ENCODE measurements at places on chromosomes 11 and 22.
A peak's percentile ranks its signal among the peaks of the same experiment; 100 is the strongest.

GRCh38 chr22:48431536-48432315, 1395.9 kb downstream of the BRD1 start:
- no peak for DNase-seq

DNA sequence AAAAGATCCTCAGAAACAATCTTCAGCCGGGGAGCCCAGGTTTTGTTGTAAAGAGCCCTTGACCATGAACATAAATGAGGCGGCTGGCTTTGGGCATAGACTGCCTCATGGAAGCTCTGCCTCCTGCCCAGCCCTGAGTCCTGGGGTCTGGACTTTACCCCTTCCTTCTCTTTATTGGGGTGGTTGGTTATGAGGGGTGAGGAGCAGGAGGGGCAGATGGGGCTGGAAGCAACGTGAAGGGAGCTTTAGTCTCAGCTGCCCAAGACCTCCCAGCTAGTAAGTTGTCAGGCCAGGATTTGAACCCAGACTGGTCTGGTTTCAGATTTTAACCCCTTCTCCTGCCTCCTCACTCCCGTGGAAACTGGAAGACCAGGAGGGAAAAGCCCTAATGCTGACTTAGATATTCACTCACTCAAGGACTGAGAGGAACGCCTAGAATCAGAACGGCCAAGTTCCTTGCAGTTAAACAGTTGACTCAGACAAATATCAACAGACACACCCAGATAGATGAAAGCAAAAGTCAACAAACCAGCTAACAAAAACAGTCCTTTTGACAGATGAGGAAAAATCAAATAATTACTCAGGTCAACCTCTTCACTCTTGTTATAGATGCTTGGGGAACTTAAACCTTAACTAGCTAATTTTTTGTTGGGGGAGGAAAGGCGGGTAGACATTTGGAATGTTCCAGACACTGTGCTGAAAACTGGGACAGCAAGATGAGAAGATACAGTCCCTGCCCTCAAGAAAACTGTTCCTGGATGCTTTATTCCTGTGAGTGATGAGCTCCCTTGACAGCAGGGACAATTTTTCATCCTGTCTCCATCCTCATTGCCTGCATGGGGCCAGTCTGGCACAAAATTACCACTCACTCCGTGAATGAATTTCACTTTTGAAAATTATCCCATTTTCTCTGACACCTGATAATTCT, 20.8 kb upstream of the ARRB1 start:
- peak; percentile 60 for DNase-seq

DNA sequence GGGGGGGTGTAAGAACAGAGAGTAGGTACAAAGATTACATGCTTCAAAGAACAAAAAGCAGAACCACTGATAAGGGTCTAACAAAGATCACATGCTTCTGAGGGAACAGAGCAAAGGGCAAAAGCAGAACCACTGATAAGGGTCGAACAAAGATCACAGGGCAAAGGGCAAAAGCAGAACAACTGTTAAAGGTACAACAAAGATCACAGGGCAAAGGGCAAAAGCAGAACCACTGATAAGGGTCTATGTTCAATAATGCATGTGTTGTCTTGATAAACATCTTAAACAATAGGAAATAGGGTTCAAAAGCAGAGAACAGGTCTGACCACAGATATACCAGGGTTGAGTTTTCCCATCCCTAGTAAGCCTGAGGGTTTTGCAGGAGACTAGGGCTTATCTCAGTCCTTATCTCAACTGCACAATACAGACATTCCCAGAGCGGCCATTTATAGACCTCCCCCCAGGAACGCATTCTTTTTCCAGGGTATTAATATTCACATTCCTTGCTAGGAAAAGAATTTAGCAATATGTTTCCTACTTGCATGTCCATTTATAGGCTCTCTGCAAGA, 81.9 kb upstream of the PGR start:
- no peak for DNase-seq

DNA sequence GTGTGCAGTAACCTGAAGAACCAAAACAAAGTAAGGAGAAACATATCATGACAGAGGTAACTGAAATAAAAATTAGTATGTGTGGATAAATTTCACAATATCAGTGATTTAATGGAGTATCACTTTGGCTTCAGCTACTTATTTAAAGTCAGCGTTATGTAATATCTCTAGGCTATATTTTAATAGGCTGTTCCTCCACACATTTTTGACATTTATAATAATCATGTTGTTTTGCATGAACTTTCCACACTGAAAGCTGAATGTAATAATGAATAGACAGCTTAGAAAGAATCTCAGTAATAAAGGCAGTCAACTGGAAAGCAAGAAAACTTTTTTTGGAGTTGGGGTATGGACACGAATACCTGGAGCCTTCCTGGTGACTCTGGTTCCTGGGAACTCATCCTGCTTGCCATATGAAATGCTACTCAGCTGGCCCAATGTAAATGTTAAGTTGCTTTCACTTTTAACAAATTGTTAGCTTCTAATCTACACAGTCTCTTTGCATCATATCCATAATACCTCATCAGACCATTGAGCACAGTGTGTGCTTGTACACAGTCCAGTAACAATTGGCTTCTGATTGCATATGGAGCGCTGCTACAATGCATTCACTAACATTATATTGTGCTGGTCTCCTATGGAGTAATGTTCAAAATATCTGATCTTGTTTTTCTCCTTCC, 257.7 kb downstream of the SOX6 start:
- DNase-seq, result no peak

GRCh38 chr11:8814209-8814922, 96.6 kb upstream of the AKIP1 start:
- no peak for DNase-seq

DNA sequence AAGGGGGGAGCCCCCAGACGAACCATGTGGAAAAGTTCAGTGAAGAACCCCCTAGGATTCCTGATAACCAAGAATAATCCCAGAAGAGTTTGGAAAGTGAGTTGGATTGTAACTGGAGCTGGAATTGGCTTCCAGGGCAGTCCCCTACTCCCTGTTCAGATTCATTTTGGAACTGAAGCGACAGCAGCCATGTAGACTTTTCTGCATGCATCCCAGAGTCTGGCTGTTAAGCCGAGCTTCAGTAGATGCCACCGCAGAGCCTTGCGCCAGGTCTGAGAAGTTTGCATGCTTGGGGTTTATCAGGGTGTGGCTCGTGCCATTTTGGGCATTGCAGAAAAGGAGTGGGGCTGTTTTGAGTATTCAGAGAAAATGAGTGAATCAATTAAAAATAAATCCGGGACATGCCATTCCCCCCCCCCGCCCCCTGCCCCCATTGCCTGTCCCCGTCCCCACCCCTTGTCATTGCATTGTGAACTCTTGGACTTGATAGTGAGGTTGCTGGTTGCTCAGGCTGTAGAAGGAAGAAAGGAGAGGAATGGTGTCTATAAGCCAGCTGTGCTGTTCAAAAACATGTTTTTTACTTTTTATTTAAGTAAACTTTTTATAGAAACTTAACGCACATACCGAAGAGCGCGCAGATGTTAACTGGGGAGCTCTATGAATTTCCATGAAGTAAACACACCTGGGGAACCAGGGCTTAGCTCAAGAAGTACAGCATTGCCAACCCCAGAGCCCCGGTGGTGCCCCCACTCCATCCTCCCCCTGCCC, 71.2 kb downstream of the LDLRAD3 start:
- DNase-seq, result no peak

DNA sequence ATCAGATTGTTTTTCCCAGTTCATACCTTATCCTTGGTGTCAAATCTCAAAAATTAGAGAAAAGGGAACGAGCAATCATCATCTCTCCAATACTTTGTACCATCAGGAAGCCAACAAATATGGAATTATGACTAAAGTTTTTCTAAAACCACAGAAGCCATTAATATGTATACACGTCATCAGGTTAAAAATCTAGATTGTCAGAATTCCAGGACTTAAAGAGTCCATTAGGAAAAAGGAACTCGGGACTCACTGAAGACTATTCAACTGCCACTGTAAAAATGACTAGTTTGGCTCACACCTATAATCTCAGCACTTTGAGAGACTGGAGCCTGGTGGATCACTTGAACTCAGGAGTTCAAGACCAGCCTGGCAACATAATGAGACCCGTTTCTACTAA, 344.4 kb upstream of the LRRC4C start:
- no peak for DNase-seq

- DNase-seq, result peak; percentile 44
These were observed 831 bp downstream of the CD44 start for GRCh38 chr11:35139722-35140282.

GRCh38 chr22:25064894-25065560, 112.5 kb downstream of the KIAA1671 start:
- peak; percentile 24 for DNase-seq

- peak; percentile 95 for DNase-seq
These were observed 47.8 kb downstream of the DBX1 start for GRCh38 chr11:20112291-20113148.

GRCh38 chr11:26649884-26650283, 72.0 kb downstream of the SLC5A12 start:
- DNase-seq, result peak; percentile 80

GRCh38 chr11:15944460-15944859, 411.9 kb downstream of the SOX6 start:
- DNase-seq, result no peak

DNA sequence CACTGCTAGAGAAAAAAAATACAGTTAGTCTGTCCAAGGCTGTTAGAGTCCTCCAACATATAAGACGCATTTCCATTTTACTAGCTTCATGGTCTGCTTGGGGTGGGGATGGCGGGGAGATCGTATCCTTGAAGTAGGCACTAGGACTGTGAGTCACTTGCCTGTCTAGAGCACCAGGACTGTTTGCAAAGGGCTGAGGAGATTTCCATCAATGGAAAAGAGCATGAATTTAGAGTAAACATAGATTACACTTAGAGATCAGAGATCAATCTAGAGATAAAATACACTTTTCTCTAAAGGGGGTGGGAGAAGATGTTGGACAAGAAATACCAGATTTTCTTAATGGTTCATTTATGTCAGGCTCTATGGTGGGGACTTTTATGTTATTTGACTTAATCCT, 1.7 kb upstream of the MS4A7 start:
- DNase-seq, result no peak

DNA sequence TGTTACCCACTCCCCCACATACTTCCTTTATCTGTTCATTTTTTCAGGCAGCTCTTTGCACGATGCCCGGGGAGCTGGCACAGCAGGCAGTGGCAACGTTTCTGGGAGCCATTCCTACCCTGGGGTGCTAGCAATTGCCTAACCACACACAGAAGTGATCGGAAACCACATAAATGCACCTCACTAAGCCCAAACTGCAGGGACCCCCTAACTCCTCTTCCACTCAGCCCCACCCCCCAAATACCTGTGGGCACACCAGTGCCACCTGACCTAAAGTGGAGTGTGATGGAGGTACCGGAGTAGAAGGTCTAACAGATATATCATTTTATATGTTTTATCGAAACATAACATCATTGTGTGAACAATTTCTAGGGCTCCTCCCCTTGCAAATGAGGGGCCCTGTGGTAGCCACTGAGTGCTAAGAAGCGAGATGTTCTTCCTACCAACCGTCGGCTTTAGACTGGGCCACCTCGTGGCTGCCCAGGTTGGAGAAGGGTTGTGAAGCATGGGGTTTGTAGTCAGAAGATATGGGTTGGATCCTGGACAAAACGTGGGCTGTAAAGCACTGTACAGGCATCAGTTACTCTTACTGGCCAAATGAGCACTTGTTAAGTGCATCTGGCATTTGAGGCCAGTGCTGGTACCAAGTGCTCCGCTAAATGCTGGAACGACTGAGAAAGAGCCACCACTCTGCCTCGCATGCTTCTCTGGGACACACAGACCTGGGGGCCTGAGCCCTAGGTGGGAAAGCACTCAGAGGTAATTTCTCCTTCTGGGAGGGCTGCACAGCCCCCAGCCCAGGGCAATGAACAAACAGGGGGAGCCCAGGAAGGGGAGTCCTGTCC, 2.8 kb downstream of the MRGPRD start:
- DNase-seq, result no peak

GRCh38 chr11:73647459-73648100, 1.2 kb downstream of the PLEKHB1 start:
- peak; percentile 75 for DNase-seq

DNA sequence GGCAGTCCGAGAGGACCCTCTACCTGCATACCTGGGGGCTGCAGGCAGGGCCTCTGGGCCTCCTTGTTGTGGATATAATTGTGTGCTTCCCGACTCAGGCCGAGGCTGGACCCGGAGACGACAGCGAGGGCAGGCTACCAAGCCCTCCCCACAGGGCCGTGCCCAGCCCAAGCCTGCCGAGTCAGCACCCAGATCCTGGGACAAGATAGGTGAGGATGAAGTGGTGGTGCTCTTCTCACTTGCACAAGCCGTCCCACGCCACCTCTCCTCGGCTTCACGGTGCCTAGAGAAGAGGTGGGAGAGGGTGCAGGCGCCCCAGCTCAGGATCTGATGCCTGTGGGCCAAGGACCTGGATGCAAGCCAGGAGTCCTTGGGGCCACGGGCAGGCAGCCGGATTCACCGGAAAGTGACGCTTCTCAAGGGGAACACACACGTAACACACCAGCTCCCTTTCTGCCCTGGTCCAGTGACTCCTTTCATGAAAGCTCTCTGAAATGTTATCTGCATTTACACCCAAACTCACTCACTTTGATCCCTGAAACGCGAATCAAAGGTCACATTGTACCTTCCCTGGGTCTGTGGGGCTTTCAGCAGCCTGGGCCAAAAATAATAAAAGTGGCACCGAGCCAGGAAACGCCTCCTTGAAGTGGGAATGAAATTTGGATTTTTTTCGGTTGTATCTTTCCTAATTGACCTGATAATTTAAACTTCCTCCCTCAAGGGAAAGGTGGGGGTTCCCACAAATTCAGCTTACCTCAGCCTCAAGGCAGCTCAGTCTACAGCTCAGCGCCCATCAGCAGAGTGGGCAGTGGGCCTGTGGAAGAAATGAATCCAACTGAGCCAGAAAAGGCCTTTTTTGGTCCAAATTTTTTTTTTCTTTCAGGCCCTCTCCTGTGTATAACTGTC, 1.1 kb upstream of the GNB1L start:
- peak; percentile 58 for DNase-seq

DNA sequence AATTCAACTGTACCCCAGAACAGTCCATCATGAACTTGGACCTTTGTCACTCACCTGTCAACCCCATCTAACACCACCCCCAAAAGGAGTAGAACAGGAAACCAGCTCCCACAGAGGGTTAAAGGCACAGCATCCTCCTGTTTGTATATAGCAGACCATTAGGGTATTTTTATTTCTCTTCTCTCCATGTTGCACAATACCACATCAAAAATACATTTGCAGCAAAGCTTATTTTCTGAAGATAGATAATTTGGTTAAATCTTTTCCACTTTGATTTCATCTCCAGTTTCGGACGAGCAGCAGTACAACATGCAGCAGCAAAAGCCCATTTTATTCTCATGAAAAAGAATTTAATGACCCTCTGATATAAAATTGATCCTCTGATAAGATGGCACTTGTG, 103.1 kb downstream of the KIRREL3 start:
- DNase-seq, result no peak

GRCh38 chr11:1913271-1914060, 6.0 kb upstream of the TNNT3 start:
- no peak for DNase-seq

- DNase-seq, result no peak
These were observed 5.3 kb downstream of the NCAM1 start for GRCh38 chr11:112966561-112966960.

All from fibroblast of the aortic adventitia (primary cell).